ENCODE measurements at places on chromosomes 2 and 18.
A peak's percentile ranks its signal among the peaks of the same experiment; 100 is the strongest.

DNA sequence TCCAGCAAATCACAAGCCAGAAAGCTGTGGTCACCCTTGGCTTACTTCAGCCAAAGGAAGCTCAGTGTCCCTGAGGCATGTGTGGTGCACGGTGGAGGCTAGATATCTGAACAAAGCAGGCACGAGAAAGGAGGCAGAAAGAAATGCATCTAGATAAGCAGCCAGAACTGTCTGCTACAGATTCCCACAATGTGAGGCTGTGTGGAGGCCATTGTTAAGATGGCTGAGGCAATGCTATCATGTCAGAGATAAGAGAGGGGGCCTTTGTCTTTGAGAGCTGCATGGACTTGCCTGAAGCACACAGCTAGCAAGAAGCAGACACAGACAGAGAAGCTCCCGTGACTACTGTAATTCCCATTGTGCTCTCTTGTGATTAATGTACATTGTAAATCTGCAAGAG lies 110.5 kb upstream of the LYPD6 start:
- no peak for DNase-seq

GRCh38 chr18:12253027-12253426 lies 1.1 kb upstream of the CIDEA start:
- no peak for DNase-seq

DNA sequence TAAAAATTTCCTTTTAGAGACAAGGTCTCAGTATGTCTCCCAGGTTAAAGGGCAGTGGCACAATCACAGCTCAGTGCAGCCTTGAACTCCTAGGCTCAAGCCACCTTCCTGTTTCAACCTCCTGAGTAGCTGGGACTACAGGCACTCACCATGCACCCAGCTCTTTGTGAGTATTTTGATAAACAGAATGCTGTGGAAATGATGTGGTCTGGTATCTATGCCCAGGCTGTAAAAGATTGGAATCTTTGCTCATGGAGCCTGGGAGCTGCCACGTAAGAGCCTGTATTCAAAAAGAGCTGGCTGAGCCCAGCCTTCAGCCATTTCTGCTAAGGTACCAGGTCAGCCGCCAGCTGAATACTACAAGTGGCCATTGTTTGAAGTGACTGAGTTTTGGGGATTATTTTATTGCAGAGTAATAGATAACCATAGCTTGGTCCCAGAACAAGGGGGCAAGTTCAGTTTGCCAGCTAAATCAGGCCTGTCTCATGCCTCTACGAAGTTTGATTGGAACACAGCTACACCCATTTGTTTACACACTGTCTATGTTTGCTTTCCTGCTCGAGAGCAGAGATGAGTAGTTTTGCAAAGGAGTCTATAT lies 21.3 kb upstream of the ARL5A start:
- DNase-seq: peak; percentile 1

- DNase-seq: no peak
Observed at GRCh38 chr18:52403291-52404021, 63.5 kb downstream of the DCC start.

GRCh38 chr18:10119991-10120390 lies 206.2 kb downstream of the VAPA start:
- DNase-seq: no peak

DNA sequence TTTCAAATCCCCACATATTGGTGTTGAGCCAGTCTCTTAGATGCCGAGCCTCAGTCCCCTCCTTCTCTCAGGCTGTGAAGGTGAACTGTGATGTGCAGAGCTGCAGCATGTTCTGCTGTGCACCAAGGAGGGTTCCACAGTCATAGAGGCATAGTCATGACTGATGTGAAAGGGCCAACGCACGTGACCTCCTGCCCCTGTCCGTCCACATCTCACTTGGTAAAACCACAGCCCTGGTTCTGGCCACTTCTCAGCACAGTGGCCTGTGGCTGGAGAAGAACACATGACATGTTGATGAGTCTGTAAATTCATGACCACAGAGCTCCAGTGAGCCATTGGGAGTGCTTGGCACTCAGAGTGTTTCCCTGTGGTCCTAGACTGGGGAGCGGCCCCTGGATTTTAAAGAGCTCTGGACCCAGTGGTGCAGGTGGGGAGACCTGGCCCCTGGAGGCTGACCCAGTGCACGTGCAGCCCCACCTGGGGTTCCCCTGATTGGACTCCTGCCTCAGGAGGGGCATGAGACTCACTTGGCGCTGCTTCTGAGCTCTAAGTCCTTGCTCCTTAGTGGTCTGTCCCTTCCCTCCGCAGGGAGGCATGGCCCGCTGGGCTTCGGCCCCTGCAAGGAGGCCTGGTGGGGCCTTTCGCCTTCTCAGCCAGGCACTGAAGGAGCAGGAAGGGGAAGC lies 25.3 kb downstream of the INPP4A start:
- no peak for DNase-seq

- DNase-seq: peak; percentile 58
Observed at GRCh38 chr18:58196164-58196563, 152.1 kb downstream of the NEDD4L start.

GRCh38 chr2:132557694-132558093 lies 112.3 kb downstream of the LYPD1 start:
- DNase-seq: no peak

- DNase-seq: no peak
Observed at GRCh38 chr2:169071455-169071854, 2.1 kb downstream of the DHRS9 start.

DNA sequence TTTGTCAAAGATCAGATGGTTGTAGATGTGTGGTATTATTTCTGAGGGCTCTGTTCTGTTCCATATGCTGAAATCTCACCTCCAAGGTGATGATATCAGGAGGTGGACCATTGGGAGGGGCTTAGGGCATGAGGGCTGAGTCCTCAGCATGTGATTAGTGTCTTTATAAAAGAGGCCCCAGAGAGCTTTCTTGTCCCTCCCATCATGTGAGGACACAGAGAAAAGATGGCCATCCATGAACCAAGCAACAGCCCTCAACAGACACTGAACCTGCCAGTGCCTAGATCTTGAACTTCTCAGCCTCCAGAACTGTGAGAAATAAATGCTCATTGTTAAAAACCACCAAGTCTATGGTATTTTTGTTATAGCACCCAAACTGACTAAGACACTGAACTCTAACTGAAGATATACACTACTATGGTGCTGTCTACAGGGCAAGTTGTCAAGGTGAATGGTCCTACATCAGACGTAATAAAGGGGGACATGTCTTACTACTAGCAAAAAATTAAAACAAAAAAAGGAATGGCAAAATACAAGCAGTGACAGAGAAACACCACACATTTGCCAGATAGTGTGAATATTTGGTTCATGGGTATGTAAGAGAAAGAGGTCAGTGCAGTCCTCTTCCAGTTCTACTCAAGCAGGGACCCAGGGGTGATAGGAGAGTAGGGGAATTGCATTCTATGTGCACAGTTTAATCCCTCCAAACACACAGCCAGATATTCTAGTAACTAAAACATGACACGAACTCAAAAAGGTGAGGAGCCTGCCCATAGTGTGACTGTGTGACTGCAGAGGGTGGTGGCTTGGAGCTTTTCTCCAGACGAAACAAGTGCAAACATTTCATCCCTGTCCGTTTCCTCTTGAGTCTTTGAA lies 164.4 kb upstream of the MYCN start:
- DNase-seq: no peak

DNA sequence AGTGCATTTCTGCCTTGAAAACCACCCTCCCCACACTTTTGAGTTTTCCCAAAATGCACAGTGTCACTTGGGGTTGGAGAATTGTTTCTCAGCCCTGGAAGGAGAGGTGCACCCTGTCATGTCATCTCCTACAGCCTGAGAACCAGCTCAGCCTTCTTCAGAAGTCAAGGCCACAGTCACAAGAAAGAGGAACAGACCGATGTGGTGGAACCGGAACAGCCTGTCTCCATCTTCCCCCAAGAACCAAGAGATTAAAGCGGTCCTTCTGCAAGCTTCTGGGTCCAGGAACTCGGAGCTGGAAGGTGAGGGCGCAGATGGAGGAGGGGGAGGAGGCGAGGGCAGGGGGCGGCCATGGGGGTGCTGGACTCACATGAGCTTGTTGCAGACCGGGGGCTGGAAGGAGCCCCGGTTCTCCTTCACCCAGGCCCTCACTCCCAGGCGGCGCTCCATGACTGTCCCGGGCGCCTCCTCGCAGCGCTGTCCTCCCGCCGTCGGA lies 248 bp downstream of the HAAO start:
- DNase-seq: no peak

DNA sequence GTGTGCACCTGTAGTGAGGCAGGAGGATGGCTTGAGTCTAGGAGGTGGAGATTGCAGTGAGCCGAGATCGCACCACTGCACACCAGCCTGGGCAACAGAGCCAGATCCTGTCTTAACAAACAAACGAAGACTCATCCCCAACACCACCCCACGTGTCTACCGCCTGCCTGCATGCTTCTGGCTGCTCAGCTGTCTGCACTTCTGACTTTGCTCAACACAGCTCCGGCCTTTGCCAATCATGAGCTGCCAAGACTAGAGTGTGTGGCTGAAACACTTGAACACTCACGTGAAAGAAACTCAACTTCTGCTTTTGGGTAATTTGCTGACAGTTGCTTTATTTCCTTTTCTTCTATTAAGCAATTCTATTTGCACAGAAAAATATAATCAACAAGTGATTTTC lies 32.1 kb upstream of the SP3 start:
- DNase-seq: no peak

GRCh38 chr2:69741229-69741574 lies 732 bp upstream of the ANXA4 start:
- peak; percentile 81 for DNase-seq

- DNase-seq: no peak
Observed at GRCh38 chr2:84639751-84640150, 123.5 kb downstream of the DNAH6 start.

GRCh38 chr2:70520825-70521224 lies 32.8 kb downstream of the TGFA start:
- peak; percentile 47 for DNase-seq

DNA sequence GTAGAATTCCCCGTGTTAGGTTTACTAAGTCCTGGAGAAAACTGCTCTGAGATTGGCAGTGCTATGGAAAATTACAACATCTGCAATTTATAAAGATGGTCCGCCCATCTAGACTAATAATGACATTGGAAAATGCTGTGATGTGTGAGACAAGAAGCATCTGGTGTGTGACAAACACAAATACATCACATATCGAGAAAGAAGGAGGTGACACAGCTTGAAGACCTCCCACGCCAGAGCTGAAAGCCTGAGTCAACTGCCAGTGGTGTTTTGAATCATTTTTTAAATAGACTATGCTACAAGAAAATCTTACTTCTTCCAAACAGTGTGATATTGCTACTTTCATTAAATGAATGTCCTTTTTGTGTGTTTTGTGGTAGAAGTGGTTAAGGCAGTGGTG lies 8.6 kb upstream of the ANO7 start:
- DNase-seq: no peak

DNA sequence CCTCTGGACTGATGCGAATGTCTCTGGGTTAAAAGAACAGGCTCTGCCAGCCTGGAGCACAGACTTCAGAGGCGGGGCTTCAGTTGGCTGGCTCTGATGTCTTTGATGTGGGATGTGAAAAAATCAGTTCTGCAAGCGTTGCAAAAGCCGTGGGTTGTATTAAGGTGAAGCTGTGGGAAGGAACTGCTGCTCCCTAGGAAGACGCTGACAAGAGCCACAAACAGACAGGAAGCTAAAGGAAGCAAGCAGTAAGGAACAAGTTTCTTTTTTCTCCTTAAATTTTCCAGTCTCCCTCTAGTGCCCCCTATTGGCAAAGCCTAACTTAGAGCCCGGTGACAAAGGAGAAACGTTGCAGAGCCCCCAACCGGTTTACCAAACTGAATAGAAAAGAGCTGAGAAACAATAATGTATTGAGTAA lies 239.0 kb downstream of the CCDC178 start:
- peak; percentile 44 for DNase-seq

DNA sequence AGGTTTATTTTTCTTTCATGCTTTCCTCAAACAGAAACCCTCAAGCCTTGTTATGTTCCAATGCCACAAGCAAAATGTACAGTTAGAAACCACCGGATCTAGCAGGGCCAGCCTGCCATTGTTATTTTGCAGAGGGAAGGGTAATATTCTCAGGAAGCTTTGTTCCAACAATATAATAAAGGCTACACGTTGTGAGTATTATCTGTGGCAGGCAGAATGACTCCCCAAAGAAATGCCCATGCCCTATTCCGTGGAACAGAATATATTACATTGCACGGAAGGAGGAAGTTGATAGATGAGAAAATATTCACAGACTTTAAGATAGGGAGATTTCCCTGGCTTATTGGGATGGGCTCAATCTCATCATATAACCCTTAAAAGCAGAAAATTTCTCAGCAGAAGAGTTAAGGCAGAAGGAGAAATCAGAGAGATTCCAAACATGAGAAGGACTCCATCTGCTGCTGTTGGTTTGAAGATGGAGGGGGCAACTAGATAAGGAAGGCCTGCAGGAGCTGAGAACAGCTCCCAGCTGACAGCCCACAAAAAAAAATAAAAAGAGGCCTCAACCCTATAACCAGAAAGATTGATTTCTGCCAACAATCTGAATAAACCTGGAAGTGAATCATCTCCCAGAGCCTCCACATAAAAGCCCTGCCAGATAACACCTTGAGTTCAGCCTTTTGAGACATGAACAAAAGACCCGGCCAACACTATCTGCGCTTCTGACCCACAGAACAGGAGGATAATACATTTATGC lies 466.6 kb downstream of the LPIN1 start:
- DNase-seq: no peak

- no peak for DNase-seq
Observed at GRCh38 chr2:200584639-200585038, 1.2 kb upstream of the AOX1 start.

GRCh38 chr2:9483107-9483506 lies 8.8 kb downstream of the IAH1 start:
- DNase-seq: no peak

GRCh38 chr2:169066897-169067296 lies 2.5 kb upstream of the DHRS9 start:
- no peak for DNase-seq

Measured in small intestine (tissue), 16 donors.